ENCODE measurements at places on chromosomes 11 and 22.

- DNase-seq, result no peak
Observed at GRCh38 chr11:96648991-96649390, 259.2 kb downstream of the JRKL start.

GRCh38 chr11:76160856-76161255, 45.4 kb downstream of the WNT11 start:
- no peak for DNase-seq

DNA sequence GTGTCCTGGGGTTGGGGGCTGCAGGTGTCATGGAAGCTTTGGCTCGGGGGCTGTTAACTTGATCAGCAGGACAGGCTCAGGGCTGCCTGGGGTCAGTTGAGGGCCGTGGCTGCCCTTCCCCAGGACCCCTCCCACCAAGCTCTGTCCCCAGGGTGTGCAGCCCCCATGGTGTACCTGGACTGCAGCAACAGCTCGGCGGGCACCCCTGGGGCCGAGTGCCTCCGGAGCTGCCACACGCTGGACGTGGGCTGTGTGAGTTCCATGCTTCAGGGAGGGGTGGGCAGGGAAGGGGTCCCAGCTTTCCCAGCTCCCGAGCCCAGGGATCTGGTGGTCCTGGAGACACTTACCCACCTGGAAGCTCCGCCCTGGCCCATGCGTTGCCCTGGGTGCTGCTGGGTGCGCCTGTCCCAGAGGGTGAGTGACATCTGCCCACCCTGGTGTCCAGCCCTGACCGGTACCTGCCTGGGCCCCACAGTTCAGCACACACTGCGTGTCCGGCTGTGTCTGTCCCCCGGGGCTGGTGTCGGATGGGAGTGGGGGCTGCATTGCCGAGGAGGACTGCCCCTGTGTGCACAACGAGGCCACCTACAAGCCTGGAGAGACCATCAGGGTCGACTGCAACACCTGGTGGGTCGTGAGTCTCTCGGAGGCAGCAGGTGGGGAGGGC, 11.3 kb downstream of the MUC5B start:
- no peak for DNase-seq

DNA sequence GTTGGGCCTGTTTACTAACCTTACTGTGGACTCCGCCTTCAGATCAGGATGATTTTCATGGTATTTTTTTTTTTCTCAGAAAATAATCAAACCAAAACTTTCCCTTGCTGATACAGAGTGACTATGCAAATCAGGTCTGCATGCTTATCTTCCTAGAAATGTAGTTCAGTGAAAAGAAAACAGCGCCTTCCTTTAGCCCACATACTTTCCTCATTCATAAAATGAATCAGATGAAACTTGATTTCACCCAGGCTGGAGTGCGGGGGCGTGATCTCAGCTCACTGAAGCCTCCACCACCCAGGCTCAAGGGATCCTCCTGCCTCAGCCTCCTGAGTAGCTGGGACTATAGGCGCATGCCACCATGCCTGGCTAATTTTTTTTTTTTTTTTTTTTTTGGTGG, 26.0 kb downstream of the ZNRF3 start:
- no peak for DNase-seq

GRCh38 chr22:27836181-27836580, 34.6 kb upstream of the MN1 start:
- no peak for DNase-seq
